CD4-positive, alpha-beta T cell treated with Interleukin-12 subunit alpha and Interleukin-12 subunit beta, for 1 hour (primary cell): ENCODE measurements at places on chromosomes 2 and 18.

DNA sequence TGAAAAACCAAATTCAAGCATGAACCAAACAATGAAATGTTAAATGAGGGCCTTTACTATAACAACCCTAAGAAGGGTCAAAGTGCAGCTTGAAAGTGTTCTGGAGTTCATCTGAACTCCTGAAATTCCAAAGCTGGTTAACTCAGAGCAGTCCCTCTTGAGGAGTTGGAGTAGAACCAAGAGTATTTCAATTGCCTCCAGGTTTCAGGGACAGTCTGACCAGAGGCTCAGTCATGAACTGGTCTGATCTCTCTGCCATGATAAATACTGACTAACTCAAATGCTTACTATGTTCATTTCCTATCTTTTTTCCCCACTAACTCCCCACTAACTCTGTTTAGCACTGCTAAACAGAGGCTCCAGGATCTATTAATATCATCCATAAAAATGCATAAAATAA lies 2.7 kb downstream of the STARD7 start:
- no peak for DNase-seq

DNA sequence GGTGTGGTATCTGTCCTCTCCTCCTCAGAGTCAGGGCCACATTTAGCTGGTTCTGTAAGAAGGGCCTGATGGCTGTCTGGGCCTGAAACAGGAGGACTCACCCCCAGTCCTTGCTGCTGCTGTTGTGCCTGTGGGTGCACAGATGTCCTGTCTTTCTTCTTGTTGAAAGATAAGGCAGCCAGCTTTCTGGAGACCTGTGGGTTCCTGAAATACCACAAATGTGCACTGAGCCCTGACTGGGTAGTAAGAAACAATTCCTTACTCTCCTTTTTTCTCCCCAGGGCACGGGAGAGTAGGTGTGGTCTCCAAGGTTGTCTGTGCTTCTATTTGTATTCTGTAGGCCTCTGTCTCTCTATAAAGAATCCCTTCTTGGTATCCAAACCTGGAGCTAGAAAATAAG lies 96.2 kb upstream of the DLX2 start:
- no peak for DNase-seq

GRCh38 chr2:25418944-25419677 lies 77.4 kb upstream of the DNMT3A start:
- no peak for DNase-seq

DNA sequence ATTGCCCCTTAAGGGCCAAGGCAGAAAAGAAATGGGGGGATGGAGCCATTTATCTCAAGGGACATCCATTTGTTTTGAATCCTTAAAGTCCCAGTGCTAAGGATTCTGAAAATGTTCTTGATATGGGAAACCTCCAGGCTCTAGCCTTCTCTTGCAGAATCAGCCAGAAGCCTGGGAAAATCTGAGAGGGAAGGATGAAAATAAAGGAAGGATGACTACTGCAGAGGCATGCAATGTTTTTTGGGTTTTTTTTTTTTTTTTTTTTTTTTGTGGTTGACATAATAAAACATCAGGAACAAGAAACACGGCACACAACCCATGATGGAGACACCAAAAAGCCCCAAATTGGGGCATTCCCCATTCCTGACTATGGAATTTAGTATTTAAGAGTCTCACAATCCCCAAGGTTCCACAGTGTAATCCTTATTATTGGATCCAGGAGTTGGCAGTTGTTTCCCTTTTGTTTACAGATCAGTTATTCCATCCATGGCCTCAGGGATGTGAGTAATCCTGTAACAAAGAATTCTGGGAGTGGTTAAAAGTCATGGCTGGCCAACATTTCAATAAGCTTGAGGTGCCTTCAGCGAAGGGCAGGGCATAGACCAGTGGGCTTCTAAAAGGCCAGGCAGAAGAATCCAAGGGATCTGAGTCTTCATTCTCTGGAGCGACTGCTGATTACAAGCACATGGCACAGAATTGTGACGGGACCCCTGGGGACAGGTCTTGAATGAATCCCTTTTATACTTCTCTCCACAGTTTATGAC lies 337.5 kb downstream of the GULP1 start:
- DNase-seq, result no peak

DNA sequence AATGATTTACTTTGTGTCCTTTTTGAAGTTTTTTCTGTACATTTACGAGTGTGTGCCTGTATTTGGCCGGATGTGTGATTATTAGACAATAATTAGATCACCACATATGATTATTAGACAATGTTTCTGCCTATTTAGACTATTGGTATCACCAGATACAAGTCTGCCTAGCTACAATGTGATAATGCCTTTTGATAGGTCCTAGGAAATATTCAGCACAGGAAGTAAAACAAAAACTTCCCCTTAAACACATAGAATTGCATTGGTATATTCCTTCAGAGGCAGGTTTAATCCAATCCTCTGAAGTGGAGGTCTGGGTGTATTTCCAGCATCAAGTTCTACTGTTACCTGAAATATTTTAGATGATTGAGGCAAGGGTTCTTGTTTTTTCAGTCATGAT lies 275.1 kb downstream of the TGIF1 start:
- DNase-seq, result no peak

DNA sequence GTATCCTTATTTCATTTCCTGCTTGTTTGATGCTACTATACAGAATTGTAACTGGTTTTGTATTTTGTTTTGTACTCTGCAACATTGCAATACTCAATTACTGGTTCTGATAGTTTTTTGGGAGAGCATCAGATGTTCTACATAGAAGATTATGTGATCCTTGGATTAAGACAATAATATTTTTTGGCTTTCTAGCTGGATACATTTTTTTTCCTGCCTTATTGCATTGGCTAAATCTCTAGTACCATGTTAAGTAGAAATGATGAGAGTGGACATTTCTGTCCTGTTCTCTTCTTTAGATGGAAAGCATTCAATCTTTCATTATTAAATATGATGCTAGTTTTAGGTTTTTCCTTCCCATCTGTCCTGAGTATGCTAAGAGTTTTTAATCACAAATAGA lies 523.5 kb downstream of the ARHGAP15 start:
- no peak for DNase-seq

GRCh38 chr2:196105951-196106350 lies 37.3 kb upstream of the DNAH7 start:
- DNase-seq, result no peak

DNA sequence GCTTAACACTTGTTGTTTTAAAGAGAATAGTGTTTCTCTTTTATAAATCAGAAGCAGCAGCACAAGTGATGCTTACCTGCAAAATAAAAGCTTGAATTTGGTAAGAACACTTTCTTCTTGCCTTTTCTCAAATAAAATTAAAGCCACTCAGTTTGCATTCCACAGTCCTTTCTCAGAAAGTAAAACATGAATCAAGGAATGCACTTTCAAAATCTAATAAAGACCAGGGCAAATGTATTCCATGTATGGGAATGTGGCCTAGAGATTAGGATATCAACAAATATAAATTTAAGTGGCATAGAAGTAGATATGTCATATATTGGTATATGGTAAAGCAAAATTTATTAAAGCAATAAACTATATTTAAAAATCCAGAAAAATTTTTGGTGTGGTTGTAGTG lies 352.8 kb downstream of the THSD7B start:
- no peak for DNase-seq

- no peak for DNase-seq
These were observed 1228.1 kb upstream of the GYPC start for GRCh38 chr2:125427721-125428315.

DNA sequence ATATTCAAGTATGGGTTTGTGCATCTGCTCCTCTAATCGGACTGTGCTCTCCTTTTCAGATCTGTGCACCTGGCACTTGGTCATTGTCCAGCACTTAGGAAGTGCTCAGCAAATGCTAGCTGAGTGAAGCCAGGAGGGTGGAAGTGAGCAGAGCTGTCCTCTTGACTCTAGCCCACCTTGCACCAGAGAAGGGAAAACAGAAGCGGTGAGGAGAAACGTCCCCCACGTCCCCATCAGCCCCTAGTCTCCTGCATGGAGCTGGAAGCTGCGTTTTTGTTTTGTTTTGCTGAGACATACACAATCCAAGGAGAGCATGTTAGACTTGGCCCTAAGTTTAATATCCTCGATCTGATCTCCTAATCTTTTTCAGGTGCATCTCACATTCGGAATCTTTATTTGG lies 73.6 kb downstream of the EN1 start:
- no peak for DNase-seq

DNA sequence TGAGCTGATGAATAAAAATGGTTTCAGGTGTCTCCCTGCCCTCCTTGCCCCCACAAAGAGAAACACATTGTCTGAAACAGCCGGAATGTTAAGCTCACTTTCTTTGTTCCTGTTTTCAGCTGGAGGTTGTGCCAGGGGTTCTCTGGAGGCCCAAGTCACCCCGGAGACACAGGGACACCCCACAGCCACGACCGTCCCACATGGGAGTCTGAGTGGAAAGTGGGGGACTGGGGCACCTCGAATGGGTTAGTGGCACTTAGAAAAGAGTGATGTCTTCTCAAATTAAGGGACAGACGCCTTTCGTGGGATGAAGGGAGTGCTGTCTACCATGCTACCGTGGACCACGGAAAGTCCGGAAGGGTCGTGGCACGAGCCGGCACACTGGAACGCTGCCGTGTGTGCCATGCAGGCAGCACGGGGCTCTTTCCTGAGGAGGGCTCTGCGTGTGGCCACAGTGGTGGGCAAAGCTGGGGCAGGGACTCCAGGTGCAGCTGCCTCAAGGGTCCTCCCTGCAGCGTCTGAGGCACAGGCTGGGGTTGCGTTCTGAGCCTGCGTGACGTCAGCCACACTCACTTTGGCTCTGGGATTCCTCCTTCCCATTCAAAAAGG lies 39.4 kb upstream of the CTDP1 start:
- no peak for DNase-seq

DNA sequence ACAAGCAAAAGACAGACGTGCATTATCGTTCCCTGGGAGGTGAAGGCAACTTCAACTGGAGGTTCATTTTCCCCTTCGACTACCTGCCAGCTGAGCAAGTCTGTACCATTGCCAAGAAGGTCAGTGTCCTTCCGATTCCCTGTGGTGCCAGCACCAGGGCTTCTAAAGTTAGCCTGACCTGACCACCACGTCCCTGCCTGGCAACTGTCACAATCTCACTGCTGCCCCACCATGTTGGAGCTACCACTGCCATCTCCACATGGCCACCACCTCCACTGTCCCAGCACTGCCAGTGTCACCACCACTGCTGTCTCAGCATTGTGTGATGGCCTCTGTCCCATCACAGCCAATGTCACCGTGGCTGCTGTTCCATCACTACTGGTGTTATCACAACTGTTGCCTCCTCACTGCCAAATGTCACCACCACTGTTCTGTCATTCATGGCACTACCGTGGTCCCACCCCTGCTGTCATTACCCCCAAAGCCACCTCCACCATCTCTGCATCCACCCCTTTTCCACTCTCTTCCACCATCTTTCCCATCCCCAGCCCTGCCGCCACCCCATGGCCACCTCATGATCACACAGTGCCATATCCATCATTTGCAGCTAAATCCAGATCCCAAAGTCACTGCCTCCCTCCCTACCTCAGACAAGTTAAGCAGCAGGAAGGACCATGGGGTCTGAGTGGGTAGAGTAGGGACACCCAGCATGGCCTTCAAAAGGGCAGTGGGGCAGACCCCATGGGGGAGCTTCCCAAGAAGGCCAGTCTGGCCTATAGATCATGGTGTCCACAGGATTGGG lies 216.5 kb downstream of the DYSF start:
- DNase-seq, result no peak

DNA sequence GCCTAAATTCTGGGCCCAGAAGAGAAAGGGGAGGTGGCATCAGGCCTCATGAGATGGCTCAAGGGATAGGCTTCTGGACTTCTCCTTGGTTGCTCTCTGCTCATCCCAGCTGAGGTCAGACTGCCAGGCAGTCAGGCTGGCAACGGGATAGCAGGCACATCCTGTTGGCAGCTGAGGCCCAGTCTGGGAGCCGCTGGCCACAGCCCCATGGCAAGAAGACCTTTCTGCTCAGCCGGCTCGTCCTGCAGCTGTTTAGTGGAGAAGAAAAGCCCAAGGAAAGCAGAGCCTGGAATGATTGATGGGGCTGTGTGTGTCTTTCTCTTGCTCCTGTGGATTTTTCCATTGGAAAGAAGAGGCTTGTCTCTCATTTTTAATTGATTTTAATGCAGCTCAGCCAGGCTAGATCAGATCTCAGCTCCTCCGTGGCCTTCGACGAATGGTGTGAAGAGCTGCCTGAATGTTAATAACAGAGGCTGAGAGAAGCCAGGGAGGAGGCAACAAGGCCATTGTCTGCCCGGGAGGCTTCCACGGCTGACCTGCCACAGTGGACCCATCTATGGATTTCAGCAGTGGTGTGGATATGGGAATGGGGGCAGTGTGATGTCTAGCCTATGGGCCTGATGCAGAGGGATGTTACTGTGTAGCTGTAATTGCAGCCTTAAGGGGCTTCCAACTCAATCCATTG lies 99.5 kb downstream of the HS1BP3 start:
- DNase-seq, result no peak

GRCh38 chr18:37639846-37640245 lies 74.2 kb upstream of the CELF4 start:
- DNase-seq, result no peak

- DNase-seq, result no peak
These were observed 28.3 kb upstream of the TOGARAM2 start for GRCh38 chr2:28952836-28953211.
